IgD-negative memory B cell (primary cell): ENCODE measurements at places on chromosomes 7 and 10. TPM values are rescaled to one million over a fixed set of nuclear protein-coding genes. Genes with fewer than 3 reads are reported as not detected.

The PHTF2 gene
- 23.3 TPM for polyA plus RNA-seq

The ASB10 gene
- not detected for polyA plus RNA-seq

The TUBB8 gene
- 0.59 TPM for polyA plus RNA-seq

The UFSP1 gene
- polyA plus RNA-seq: 2.5 TPM

The CALML3 gene
- polyA plus RNA-seq: not detected

The EPHB6 gene
- polyA plus RNA-seq: 37.6 TPM

The PTPRN2 gene
- 1.6 TPM for polyA plus RNA-seq

The RBP4 gene
- polyA plus RNA-seq: not detected

The HTR5A gene
- polyA plus RNA-seq: not detected

The SMKR1 gene
- 8.3 TPM for polyA plus RNA-seq

The C7orf25 gene
- polyA plus RNA-seq: 3.1 TPM
